ENCODE measurements at places on chromosomes 3 and 15.
A peak's percentile ranks its signal among the peaks of the same experiment; 100 is the strongest.

DNA sequence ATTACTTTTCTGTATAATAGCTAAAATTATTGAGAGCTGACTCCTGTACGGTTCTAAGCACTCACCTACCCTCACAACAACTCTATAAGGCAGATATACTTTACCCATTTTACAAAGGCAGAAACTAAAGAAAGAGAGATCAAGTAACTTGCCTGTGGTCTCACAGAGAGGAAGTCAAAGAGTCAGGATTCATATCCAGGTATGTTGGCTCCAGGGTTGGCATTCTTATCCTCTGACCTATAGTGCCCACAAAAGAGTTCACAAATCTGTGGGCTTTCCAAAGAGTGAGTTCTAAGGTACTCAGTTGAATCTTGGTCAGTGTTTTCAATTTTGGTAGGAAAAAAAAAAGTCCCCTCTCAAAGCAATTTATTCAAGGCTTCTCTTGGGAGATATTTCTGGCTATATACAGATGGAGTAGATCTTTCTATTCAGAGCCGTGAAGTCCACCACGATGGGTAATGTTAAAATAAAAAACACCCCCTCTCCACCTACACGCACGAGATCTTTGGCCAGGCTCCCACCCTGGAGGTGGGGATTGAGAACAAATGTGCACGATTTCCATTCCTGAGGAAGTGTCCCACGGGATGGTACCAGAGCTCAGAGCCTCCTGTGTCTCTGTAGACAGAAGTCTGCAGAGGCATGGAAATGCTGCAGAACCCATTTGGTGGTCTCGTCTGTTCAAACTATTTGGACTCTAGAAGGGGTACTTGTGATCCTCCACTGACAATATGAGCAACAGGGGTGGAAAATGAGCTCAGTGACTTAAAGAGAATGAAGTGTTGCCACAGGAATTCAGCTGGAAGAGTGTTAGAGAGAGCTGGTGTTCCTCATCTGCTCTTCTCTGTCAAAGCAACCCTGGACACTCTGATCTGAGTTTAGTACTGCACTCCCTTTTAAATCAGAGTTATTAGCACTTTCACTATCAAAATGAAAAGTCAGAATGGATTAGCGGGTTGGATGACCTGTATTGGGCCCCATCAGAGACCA, 212.1 kb upstream of the EIF1B start:
- no peak for DNase-seq

- no peak for DNase-seq
Observed at GRCh38 chr3:133376810-133377209, 23.0 kb upstream of the BFSP2 start.

DNA sequence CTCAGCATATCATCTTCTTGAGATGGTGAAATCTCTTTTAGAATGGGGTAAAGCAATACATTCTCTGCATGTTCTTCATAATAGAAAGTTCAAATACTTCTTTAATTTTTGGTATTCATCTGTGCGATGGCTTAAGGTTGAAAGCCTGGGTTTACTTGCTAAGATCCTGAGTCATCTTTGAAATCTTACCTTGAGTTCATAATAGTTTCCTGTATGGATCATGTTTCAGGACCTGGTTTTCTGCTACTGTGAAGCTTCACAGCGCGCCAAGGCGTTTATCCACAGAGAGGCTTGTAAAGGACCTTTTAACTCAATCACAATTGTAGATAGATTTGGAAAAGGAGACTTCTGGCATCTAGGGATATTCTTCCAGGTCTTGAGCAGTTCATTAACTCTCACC, 39.0 kb downstream of the MED12L start:
- DNase-seq, result no peak

DNA sequence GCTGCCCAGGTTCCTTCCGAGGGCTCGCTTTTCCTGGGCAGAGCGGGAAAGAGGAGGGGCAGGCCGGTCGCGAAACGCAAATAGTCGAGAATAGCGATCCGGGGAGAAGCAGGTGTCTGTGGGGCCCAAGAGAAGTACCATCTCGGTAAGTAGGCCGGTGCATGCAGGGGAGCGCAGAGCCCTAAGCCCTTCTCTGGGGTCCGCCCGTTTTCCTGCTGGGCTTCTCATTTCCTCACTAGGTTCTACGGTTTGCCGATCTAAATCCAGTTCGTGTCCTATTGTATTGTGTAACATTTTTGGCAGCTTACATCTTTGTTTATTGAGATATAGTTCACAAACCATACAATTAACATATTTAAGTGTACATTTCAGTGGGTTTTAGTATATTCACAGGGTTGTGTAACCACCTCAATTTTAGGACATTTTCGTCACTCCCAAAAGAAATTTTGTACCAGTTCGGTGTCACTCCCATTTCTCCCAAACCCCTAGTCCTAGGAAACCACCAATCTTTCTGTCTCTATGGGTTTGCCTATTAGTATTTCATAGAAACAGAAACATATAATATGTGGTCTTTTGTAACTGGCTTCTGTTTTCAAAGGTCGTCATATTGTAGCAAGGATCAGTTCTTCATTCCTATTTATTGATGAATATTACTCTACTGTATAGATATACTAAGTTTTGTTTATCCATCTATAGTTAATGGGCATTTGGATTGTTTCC, 6.8 kb upstream of the TRIM69 start:
- no peak for DNase-seq

GRCh38 chr3:189225431-189225830, 53.7 kb downstream of the TPRG1 start:
- no peak for DNase-seq

DNA sequence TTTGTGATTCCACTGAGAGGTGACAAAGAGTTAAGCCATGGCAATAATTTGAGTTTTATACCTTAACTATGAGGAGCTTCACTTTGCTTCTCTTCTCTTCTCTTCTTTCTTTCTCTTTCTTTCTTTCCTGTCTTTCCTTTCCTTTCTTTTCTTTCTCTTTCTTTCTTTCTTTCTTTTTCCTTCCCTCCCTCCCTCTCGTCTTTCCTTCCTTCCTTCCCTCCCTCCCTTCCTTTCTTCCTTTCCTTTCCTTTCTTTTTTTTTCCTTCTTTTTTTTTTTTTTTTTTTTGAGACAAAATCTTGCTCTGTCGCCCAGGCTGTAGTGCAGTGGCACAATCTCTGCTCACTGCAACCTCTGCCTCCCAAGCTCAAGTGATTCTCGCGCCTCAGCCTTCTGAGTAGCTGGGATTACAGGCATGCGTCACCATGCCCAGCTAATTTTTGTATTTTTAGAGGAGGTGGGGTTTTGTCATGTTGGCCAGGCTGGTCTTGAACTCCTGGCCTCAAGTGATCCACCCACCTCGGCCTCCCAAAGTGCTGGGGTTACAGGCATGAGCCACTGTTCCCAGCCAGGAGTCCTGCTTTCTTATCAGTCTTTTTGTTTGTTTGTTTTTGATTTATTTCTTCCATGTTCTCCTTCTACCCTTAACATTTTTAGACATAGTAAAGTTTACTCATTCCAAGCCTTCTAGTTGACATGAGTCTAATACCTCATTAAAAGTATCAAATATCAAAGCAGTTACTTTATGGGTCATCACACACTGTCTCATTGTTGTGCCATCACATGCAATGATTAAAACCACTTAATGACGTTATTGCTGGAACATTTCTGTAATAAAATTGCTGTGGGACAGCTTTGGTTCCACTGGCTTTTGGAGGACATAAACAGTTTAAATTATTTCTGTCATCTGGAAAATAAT, 29.9 kb downstream of the SLC49A4 start:
- DNase-seq, result no peak

GRCh38 chr3:186985661-186986364, 55.5 kb downstream of the ST6GAL1 start:
- DNase-seq, result no peak

- DNase-seq, result no peak
Observed at GRCh38 chr3:67077656-67078055, 79.5 kb downstream of the KBTBD8 start.

DNA sequence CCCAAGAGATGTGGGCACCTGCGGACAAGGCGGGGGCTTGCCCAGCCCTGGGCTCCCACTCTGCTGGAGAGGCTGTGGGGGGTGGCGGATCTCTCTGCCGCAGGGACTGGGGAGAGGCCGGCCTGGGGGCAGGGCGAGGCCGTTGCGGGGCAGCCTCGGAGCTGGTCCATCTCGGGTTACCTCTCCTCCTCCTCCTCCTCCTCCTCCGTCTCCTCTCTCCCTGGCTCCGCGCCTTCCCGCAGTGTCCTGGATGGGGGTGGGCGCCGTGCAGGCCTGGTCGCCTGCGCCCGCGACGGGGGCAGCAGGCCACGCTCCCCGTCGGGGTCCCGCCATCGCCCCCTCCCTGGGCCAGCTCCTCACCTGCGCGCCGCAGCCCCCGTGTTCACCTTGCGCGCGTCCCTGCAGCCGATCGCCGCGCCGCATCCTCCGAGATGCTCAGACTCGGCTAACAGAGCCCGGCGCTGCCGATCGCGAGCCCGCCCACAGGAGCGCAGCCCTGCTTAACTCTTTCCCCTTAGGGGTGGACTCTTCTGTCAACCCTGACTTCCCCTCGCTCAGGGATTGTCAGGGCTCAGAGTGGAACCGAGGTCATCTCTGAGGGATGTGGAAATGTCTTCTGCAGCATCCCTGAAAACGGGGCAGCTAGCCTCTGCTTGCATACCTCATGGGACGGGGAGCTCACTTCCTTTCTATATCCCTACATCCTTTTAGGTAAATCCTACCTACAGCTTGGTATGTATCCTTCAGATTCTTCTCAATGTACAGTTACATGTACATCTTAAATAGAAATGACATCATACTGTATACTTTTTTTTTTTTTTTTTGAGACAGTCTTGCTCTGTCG, at the start of gene PRRT3:
Gene PRRT3 (minus strand): TSS at position 447 of the 844 bp plus-strand sequence. CDS start 2,293 bp downstream, outside the sequence.
- DNase-seq, result peak; percentile 71

DNA sequence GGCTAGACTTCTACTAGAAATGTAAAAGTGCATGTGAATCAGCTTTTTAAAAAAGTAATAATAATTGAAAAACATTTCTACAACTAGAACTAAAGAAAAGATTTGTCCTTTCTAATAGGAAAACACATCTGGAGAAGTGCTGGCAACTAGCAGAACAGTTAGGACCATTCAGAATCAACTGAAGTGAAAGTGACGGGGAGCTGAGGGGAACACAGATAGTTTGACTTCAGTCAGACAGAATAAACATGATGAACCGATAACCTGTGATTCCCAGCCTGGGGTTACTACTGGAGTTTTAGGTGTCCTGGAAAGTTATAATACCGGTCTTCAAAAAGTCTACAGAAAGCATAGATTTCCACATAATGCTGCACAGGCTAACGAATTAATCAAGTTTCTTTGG, 28.1 kb downstream of the OPA1 start:
- DNase-seq, result no peak

DNA sequence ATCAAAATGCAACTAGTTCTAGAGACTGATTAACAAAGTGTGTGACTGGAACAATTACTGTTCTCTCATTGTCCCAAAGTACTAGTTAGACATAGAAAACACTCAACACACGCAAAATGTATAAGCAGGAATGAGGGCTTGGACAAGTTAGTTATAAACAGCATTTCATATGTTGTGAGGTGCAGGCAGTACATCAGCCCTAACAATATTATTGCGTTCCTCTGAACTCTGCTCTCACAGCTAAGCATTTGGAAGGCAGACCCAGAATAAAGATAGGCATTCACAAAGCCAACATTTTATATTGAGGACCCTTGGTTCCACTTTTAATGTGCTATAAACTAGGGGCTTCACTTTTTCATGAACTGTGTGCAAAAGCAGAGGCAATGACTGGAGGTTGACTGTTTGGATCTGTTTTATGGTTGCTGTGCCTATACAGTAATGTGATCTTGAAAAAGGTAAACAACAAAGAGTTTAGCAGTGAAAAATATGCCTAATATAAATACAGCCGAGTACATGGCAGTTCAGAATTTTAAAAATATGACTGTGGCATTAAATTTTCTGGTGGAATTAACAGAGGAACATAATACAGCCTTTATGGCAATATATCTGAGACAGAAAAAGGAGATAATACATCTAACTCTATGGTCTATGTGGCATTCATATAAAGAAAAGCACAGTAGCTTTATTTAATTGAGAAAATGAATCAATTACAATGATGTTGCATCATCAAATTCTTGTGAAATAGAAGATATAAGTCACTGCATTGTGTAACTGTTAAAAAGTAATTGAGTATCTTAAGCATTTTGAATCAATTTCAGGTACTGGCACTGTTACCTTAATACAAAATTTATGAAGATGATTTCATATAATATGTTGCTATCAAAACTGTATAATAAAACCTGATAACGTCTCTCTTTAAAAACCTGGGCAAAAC, 80.0 kb upstream of the SKOR1 start:
- no peak for DNase-seq

GRCh38 chr3:16801698-16802097, 83.1 kb upstream of the PLCL2 start:
- peak; percentile 85 for DNase-seq

- no peak for DNase-seq
Observed at GRCh38 chr15:70833861-70834765, 19.8 kb downstream of the LARP6 start.

DNA sequence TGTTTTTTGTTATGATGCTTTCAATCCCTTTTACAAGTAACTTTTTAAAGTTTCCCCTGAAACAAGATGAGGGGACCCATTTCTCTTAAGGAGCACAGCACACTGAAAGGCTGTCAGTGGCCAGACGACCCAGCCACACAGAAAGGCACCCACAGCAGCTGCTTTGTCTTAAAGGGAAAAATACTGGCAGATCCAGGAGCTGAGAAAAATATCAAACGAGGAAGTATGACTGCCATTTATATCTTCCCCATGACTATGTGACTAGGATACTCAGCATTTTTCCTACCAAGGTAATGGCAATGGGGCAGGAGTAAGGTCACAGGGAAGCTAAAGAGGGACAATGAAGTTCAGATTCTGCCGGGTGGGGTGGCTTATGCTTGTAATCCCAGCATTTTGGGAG, 15.9 kb downstream of the ABCC5 start:
- no peak for DNase-seq

DNA sequence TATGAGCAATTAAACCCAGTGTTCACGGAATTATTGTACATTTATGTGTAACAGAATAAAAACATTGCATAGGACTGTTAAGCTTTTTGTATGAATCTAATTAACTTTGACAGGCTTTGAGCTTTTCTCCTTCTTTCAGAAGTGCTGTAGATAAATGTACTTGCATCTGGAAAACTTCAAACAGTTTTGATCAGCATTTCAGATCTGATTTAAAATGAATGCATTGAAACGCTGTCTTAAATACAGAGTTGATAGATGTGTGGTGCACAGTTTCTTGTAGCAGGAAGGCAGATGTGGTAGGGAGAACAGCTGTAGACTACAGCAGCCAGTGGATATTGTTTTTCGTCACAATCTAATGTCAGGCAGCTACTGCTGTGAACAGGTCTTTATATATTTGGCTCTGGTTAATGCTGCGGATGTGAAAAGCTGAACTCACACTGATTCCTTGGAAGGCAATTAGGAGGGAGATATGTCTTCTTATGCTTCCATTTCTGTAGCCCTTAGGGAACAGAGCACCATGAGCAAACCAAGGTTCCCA, 193.8 kb upstream of the GOLIM4 start:
- DNase-seq, result no peak

GRCh38 chr3:184765730-184766074, 46.3 kb upstream of the VPS8 start:
- DNase-seq, result no peak

All from cerebellum (tissue), 4 donors.